Stimulated activated CD4-positive, alpha-beta T cell treated with anti-CD3 and anti-CD28 coated beads, Interleukin-1b, Interleukin-23, amount 100 ng/mL, for 4 hours (primary cell): ENCODE measurements at places on chromosomes 2 and 18.

DNA sequence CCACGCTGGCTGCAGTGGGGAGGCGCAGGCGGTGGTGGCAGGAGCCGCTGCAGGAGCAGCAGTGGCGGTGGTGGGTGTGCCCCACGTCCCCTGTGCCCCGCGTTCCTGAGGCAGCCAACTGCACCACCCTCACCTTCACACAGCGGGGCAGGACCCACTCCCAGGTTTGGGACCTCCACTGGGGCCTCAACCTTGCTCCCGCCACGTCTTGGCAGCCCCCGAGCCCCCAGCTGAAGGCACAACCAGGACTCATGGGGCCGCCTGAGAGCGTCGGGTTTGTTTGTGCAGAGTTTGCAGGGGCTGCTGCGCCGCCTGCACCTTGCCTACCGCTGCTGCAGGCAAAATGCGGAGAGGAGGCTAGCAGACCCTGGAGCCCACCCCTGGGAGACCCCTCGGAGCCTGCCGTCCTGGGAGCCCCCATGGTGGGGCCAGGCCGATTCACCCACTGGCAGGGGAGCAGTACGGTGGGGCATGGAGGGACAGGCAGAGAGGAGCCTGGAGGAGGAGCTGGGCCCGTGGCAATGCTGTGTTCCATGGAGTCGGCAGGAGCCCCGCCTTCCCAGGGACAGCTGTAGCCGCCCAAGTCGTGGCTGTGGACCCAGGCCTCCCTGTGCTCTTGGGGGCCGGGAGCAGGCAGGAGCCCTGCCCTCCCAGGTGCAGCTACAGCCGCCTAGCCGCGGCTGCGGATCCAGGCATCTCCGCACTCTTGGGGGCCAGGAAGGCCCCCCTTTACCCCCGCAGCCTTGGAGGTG lies 14.7 kb upstream of the EML6 start:
- no peak for DNase-seq

DNA sequence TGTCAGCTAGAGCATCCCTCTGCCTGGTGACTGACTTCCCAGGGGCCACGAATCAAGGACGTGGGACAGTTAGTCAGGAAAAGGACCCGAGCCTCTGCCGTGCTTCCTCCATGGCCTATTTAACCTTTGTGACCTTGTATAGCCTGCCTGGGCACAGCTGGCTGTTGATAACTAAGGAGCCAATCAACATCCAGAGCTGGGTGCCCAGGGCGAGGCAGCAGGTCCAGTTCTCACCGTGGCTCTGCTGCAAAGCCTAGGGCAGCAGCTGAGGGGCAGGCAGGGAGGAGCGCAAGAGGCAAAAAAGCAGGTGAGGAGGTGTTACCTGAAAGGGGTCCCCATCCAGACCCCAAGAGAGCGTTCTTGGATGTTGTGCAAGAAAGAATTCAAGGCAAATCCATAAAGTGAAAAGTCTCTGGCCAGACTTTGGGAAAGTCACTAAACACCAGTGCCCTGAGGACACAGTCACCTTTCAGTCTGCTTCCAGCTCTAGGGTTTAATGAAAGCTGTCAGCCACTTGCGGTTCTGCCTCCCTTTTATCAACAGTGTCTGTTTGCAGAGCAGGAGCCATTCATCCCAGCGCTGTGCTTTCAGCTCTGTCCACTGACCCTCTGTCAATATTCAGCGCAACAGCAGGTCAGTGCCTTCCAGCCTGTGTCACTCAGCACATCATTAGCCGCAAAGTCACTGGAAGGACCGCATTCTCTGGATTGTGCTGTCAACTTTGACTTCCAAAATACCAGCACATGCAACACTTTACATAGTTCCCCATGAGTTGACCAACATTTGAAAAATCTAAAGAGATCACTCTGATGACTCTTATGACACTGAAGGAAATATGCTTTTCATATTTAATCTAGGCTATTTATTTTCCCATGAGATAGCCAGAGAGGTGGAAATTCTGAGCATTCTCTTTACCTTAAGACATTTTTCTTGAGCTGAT lies 38.6 kb upstream of the ASAP2 start:
- no peak for DNase-seq

GRCh38 chr18:48897531-48897930 lies 53.2 kb downstream of the SMAD7 start:
- DNase-seq: no peak

DNA sequence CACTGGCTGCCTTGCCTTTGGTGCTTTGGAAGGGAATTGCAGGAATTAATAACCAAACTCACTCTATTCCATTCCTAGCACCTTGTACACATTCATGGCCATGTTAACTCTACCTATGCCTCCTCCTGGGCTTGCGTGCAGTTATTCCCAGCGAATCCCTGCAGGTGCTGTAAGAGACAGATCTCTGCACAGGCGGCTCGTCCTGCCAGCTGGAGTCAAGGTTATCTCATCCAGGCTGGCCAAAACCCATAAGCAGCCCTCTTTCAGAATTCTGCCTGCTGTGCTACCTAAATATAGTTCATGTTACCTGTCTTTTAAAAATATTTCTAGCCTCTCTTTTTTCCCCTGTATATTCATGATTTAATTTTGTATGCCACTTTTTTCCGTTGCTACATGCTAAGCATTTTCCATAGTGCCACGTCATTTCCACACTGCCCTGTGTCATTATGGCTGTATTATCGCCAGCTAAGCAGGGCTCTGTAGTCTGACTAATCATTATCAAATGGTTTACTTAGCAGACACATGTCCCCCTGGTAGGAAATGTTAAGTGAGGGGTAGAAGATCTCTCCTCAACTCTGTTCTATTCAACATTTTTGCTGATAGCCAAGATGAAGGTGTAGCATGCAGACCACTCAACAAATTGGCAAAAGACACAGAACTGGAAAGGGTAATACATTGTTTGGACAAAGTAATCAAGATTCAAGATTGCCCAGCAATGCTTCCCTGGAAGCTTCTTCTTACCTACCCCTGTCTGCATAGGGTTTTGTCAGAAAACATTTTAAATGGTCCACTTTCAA lies 79.7 kb upstream of the TAF1B start:
- no peak for DNase-seq

DNA sequence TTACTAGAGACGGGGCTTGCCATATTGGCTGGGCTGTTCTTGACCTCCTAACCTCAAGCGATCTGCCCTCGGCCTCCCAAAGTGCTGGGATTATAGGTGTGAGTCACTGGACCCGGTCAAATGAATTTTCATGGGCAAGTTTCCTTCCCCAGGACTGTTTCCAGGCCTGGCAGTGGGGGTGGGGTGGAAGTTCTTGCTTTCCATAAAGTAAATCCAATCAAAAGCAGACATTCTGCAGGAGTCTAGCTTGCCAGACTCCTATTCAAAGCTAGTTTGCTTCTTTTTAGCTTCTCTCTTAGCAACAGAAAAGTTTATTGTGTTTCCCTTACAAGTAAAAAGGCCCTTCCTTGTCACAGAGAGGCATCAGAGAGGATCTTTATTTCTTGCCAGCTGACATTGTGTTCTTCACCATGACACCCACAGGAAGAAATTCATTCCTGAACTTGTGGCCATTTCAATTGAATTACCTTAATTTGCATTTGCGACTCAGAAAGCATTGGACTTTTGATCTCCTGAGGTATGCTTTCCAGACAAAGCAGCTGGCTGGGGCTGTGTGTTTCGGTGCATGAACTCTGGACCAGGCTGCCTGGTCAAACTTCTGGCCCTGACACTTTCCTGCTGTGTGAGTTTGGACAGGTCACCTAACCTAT lies 37.9 kb downstream of the LYPD1 start:
- DNase-seq: no peak

DNA sequence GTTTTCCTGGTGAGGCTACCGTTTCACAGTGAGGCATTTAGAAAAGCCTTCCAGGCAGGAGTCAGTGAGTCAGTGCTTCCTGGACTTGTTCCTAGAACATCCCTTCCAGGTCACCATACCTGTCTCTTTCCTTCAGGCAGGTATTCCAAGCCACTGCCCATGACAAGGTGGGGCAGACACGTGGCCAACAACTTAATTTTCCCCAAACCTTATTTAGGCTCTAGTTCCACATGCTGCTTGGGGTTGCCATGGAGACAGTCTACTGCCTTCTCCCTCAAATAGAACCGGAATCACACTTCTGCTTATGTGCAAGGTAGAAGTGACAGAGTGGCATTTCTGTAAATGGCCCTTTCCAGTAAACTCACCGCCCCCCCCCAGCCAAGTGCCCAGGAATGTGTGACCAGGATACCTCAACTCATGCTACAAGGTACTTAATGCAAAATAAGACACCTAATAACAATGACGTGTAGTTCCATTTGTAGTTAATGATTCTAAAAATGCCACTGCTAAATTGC lies 258.3 kb downstream of the PRKCE start:
- DNase-seq: no peak

- no peak for DNase-seq
Observed at GRCh38 chr18:34767601-34768027, 57.5 kb downstream of the DTNA start.

GRCh38 chr2:190838492-190838910 lies 42.1 kb upstream of the GLS start:
- DNase-seq: no peak

GRCh38 chr18:22221350-22221749 lies 52.0 kb downstream of the GATA6 start:
- DNase-seq: no peak

DNA sequence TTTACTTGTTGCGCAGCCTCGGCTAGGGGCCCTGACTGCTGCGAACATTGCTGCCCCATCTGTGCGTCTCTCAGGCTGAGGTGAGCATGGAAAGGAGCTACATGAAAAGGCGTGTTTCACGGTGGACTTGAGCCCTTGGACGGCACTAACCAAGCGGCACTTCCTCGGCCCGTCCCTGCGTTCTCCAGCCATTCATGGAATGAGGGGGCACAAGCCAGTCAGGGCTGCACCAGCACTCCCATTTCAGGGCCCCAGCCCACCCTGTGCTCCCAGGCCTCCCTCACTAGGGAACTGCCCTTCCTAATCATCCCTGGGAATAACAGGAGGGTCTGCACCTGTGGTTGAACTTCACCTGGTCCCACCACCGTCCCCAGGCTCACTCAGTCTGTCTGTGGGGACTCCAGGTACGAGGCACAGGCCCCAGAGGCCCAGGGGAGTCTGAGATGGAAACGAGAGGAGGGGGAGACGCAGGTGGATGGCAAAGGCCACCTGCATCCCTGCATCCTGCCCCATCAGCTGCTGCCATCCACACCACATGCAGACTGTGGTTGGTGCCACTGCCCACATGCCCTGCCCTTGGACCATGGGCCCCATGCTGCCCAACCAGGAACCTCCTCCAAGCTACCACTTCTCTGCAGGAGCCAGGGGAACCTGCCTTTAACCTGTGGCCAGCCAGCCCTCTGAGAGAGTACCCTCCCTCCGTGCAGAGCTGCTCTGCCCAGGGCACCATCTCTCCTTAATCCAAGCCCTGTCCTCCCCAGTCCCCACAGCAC lies 99.7 kb downstream of the EIPR1 start:
- no peak for DNase-seq

GRCh38 chr2:220963076-220963475 lies 609.0 kb downstream of the EPHA4 start:
- no peak for DNase-seq

DNA sequence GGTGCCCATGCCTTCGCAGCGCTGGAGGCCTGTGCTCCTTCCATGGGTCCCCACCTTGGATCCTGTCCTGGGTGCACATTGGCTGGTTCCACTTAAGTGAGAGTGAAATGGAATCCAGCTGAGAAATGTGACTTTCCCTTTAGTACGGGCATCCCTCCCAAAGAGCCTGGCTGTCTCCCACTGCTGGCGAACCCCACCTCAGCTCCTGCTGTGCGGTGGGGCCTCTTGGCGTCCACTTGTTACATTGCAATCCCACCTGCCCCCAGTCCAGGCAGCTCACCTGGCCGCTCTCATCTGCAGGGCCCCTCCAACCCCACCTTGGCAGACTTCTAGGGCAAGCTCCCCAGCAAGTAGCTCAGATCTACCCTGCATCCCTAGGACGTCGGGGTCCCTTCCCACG lies 35.5 kb upstream of the GNAL start:
- DNase-seq: no peak

- peak; percentile 53 for DNase-seq
Observed at GRCh38 chr2:70919672-70920366, 15.9 kb upstream of the ATP6V1B1 start.

GRCh38 chr18:11664286-11664685 lies 24.8 kb upstream of the GNAL start:
- no peak for DNase-seq

GRCh38 chr2:134728163-134728562 lies 9.4 kb upstream of the TMEM163 start:
- no peak for DNase-seq

GRCh38 chr2:128638341-128639119 lies 319.9 kb upstream of the HS6ST1 start:
- DNase-seq: no peak

DNA sequence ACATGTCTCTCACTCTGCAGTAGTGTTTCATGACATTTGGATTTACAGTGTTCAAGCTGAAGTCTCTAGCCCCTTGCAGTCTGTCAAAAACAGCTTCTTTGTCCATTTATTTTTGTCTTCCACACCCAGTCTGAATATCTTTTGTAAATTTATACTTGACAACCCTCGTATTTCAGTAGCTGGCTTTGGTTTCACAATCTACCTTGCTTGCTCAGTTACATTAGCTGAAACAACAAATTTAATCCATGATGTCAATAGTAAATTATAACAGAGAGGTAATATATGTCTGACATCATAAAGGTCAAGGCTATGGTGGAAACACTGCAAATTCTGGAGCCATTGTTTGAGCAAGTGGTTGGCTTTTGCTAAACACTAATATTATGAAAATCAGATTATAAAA lies 328.7 kb downstream of the MTX2 start:
- DNase-seq: no peak

DNA sequence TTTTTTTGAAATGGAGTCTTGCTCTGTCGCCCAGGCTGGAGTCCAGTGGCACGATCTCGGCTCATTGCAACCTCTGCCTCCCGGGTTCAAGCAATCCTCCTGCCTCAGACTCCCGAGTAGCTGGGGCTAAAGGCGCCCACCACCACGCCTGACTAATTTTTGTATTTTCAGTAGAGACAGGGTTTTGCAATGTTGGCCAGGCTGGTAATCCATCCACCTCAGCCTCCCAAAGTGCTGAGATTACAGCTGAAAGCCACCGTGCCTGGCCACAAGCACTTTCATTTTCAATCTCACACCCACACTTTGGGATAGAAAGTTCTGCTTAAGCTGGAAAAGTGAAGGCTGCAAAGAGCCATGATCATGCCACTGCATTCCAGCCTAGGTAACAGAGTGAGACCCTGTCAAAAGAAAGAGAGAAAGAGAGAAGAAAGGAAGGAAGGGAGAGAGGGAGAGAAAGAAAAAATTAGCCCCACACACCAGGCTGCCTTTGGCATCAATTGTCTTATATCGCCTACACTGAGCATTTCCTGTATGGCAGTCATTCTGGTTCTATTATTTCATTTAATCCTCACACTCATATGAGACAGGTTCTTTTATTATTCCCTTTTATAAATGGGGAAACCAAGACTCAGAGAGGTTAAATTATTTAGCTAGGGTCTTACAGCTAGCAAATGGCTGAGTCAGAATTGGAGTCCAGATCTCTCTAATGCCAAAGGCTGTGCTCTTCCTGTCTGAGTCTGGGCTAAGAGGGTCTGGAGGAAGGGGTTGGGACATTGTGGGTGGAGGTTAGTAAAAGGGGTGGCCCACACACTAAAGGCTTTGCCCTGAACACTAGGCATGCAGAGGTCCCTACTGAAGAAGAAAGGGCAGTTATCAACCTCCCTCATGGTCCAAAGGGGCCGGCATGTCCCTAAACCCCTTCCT lies 37.9 kb upstream of the PKDCC start:
- DNase-seq: no peak

GRCh38 chr18:15198116-15198389 lies 450.1 kb downstream of the ANKRD30B start:
- no peak for DNase-seq
